BE2C (cell line): ENCODE measurements at places on chromosomes 3 and 15.

- DNase-seq: no peak
Measured at GRCh38 chr15:75063338-75063737, 39.9 kb downstream of the PPCDC start.

GRCh38 chr3:119293105-119293870 lies 895 bp upstream of the ARHGAP31 start:
- peak; percentile 35 for DNase-seq

GRCh38 chr15:82105451-82106215 lies 59.8 kb upstream of the MEX3B start:
- DNase-seq: no peak

- DNase-seq: no peak
Measured at GRCh38 chr3:27758083-27758482, 36.0 kb upstream of the EOMES start.

DNA sequence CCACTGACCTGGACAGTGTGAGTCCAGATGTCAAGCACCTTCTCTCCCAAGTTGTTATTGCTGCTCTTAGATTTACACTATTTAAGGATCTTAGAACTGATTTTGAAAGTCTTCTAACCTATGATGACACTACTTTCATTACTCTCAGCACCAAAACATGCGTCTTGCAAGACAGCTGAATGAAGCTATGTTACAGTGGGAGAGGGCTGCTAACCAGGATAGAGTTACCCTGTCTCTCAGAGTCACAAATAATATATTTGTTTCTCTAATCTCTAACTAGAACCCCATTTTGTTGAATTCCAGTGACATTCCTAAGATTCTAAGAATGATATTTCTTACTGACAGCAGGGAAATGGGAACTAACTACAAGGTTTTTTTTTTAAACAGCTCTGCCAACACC lies 455.5 kb downstream of the MAGI1 start:
- DNase-seq: no peak

DNA sequence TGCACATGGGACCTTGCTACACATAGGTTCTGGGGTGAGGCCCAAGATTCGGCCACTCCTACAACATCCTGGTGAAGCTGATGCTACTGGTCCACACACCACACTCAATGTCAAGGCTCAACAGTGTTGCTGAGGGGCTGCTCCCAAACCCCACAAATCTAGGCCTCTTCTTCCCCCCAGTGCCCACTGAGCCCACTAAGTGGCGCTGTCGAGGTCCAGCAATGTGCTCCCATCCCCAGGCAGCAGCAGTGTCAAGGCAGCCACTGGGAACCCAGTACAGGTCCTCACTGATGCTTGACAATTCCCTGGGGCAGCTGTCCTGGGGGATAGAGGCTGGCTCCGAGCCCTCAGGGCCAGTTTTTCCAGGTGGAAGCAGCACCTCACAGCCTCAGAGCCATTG lies 21.5 kb downstream of the SCN5A start:
- DNase-seq: peak; percentile 59

DNA sequence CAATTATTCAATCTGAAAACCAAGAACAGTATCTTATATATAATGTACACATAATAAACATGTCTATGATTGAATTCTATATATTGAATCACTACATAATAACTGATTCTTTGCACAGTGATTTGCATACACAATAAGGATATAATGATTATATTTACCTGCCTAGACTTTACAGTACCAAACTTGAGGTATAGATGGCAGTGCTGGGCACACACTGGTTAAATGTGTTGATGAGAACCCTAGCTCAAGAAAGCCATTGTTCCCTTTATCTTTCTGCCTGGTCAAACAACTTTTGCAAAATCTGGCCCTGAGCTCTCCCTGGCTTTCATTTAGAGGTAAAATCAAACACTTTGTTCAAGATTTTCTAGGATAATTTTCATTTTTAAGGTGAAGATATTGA lies 697.7 kb downstream of the TUSC7 start:
- peak; percentile 24 for DNase-seq

- DNase-seq: peak; percentile 30
Measured at GRCh38 chr15:63473999-63474809, 30.2 kb upstream of the USP3 start.

- DNase-seq: no peak
Measured at GRCh38 chr3:126947429-126947828, 35.5 kb upstream of the PLXNA1 start.

DNA sequence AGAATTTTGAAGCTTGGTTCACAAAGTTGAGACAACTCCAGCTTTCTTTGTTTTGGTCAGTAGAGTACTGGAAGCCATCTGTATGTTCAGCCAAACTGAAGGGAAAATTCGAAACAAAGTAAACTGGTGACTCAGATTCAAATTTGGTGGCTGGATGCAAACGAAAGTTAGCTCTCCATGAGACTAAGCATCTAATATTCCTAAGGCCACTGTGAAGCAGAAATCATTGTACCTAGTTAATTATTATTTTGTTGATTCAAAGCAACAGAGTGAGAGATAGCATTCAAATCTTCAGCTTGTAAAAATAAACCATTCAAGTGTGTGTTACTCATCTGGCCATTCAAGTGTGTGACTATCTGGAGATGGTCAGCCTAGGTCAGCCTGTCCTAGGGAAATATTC lies 42.1 kb downstream of the NR2F2 start:
- no peak for DNase-seq

DNA sequence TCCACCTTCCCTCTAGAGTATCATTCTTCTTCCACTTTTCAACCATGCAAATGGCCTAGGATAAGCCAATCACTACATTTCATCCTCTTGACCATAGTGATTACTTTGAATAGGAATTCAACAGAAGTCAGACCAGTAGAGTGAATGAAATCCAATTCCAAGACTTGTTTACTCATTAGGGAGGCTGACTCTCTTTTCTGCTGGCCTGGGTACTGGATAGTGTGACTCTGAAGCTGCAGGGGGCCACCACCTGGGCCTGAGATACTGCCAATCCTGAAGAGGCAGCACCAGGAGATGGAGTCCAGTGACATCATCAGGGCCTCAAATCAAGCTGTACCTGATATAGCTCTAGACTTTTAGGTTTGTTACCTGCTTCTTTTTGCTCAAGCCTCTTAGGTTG lies 7.0 kb upstream of the FSTL1 start:
- no peak for DNase-seq

GRCh38 chr3:84967767-84968581 lies 9.2 kb downstream of the CADM2 start:
- no peak for DNase-seq

- DNase-seq: peak; percentile 79
Measured at GRCh38 chr15:72199721-72200212, 2.2 kb upstream of the GRAMD2A start.

- DNase-seq: no peak
Measured at GRCh38 chr15:98384328-98385029, 263.9 kb upstream of the IGF1R start.

DNA sequence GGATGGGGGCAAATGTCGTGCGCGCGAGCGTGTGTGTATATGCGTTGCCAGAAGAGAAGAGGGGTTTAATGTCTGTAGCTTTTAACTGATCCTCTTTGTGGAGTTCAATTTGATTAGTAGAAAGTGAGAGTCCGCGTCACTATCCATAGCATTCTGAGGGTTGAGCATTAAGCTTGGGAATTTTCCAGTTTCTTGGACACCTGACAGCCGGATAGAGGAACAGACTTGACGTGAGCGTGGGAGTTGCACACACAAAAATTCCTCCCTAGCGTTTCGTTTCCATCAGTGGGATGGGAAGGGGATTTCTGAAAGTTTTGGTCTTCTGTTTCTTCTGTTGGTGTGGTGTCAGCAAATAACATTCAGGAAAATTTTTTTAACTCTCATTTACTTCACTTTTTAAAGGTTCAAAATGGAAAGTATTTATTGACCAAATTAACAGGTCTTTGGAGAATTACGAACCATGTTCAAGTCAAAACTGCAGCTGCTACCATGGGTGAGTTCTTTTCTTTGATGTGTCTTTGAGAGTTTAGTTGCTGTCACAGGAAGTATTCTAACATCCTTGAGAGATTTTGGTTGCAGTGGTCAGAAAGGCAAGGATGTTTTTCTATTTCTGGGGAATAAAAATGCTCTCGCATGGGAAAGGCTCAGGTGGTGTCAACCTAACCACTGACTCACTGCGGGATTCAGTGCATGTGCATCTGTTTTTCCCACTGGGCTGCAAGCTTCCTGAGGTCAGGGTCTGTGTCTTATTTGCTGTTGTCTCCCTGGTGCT lies 841 bp downstream of the POGLUT1 start:
- no peak for DNase-seq

- no peak for DNase-seq
Measured at GRCh38 chr3:62631488-62631887, 243.7 kb downstream of the CADPS start.

- DNase-seq: no peak
Measured at GRCh38 chr3:149152420-149152819, 23.0 kb downstream of the HPS3 start.

GRCh38 chr3:194281766-194282165 lies 69.4 kb downstream of the CPN2 start:
- DNase-seq: no peak

DNA sequence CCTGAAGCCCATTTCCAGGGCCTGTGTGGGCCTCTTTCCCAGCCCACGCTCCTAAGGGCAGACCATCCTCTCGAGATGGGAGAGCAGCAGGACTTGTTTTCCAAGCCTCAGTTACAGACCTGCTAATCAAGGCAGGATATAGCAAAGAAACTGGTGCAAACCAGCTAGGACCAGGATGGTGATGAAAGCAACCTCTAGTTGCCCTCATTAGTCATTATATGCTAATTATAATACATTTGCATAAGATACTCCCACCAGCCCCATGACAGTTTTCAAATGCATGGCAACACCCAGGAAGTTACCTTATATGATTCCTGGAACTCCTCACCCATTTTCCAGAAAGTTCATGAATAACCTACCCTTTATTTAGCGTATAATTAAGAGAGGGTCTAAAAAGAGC lies 34.4 kb upstream of the TRH start:
- no peak for DNase-seq

DNA sequence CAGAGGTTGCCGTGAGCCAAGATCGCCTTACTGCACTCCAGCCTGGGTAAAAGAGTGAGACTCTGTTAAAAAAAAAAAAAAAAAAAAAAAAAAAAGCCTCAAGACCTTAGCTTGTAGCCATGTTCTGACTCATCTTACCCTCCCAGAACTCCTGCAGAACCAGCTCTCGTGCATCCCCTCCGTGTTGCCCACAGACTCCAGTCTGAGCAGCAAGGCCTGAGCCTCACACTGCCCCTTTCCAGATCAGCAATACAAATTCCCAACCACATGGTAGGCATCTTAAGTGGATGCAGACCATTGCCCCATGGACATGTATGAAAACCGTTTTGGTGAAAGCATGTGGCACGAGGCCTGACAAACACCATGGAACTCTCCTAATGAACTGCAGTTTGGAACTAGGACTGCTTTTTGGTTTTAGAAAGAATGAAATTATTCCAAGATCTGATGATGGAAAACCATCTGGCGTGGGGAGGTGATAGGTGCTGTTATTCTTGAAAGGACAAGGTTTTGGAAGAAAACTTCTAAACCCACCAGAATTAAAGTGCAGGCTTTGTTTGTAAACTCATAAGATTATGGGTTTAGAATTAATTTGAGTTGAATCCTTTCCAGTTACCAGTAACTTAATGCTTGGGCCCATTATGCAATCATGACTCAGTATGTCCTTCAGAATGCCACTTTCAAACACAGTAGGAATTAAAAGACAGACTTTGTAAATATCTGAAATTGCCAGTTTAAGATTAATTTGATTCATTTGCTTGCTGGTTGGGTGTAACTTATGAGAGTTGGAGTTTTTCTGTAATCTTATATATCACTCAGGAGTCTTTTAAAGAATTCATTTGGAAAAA lies 163.7 kb upstream of the LRTM1 start:
- DNase-seq: no peak

DNA sequence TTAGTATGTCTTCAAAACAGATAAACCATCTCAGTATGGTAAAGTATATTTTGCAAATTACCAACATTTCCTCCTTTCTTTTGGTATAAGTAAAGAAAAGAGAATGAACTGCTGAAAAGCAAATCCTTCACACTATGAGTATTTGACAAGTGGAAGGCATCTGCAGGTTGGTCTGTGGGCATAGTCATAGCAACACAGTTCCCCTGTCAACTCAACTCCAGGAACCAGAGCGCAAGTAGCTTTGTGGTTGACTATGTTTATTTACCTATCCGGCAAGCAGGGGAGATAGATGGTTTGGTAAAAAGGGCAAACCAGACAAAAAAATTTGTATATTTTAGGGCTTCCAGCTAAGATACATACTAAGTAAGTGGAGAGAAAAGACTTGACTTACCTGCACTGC lies 88.3 kb upstream of the PPIB start:
- no peak for DNase-seq

GRCh38 chr3:151366993-151367392 lies 17.6 kb downstream of the P2RY12 start:
- no peak for DNase-seq

GRCh38 chr3:147132168-147132567 lies 274.2 kb downstream of the ZIC4 start:
- DNase-seq: no peak

- DNase-seq: no peak
Measured at GRCh38 chr3:37309921-37310665, 135.7 kb upstream of the LRRFIP2 start.

DNA sequence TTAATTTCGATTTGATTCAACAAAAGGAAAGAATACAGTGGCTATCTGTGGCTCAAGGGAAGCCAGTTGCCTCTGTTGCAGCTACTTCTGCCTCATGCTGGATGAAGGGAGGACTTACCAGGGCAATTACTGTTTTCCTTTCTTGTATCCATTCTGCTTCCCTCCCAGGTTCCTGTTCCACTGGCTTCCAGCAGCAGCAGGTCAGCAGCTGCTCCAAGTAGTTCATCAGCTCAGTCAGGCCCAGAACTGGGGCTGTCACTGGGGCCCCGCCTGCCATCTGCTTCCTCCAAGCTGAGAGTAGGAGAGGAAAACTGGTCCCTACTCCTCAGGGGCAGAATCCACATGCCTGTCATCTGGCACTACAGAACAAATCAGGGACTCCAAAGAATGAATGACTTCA lies 48.6 kb upstream of the ULK4 start:
- peak; percentile 23 for DNase-seq

GRCh38 chr15:71066983-71067382 lies 48.3 kb upstream of the THSD4 start:
- DNase-seq: no peak

- no peak for DNase-seq
Measured at GRCh38 chr3:156973954-156974353, 147.8 kb downstream of the LEKR1 start.

GRCh38 chr3:132624790-132625189 lies 27.7 kb downstream of the ACKR4 start:
- no peak for DNase-seq

GRCh38 chr15:34993877-34994276 lies 5.8 kb upstream of the ZNF770 start:
- DNase-seq: no peak

- no peak for DNase-seq
Measured at GRCh38 chr15:77478051-77478450, 57.4 kb downstream of the HMG20A start.

- no peak for DNase-seq
Measured at GRCh38 chr3:3189102-3189727, 9.7 kb upstream of the CRBN start.
